HAP-1 (cell line): ENCODE measurements at places on chromosomes 6 and 20.

- no peak for DNase-seq
Observed at GRCh38 chr20:19026901-19027644, 185.4 kb upstream of the SLC24A3 start.

DNA sequence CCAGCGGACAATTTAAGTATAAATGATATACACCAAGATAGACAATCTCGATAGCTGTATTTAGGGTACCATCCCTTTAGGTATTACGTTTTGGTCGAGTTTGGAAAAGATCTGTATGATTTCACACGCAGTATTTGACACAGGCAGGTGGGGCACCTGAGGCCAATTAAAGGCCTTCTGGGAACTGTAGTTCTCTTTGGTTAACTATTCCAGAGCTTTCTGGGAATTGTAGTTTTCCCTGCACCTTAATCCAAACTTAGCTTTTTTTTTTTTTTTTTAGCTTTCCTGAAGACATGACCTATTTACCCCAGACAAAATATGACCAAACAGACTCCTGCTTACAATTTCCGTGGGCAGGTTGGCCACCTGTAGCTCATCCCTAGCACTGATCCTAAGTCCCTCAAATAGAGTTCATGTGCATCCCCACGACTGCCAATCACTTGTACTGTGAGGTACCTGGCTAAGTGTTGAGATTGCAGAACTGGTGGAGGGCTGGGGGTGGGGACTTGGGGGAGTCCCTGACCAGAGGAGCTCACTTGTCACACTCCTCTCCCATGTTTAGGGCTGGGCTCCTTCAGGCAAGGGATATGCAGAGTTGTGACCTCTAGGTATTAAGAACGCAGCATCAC is 999 bp upstream of the EHMT2 start:
- peak; percentile 73 for DNase-seq

GRCh38 chr6:83108378-83108777 is 40.9 kb downstream of the DOP1A start:
- DNase-seq = no peak

DNA sequence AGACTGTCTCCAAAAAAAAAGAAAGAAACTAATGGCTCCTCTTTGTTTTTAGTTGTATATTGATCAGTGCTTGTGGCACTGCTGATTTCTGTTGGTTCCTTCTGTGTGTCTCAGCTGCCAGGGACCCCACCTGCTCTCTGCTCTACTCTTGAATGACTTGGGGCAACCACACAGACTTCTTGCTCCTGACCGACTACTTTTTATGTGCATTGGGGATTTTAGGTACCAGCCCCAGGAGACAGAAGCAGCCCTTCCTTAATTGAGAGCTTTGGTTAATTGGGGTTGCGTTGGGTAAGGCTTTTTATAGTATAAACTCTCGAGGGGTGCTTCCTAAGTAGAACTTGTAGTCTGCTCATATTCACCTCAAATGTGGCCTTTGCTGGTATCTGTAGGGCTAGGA is 6.9 kb downstream of the STK35 start:
- DNase-seq = no peak

GRCh38 chr6:166809721-166810120 is 146.6 kb downstream of the RNASET2 start:
- DNase-seq = no peak

GRCh38 chr6:148570456-148570855 is 176.4 kb upstream of the UST start:
- no peak for DNase-seq
